Activated CD4-positive, alpha-beta T cell treated with anti-CD3 and anti-CD28 coated beads for 36 hours (primary cell): ENCODE measurements at places on chromosomes 2 and 18. TPM values are rescaled to one million over a fixed set of nuclear protein-coding genes. Genes with fewer than 3 reads are reported as not detected.

GRCh38 chr2:119682578-119682977 is 3.6 kb downstream of the TMEM177 start:
- H3K27me3 ChIP-seq, result no peaks in the 10 kb centered on the region
- H3K4me1 ChIP-seq, result peaks cover 35% of the 10 kb centered on the region
- peaks cover 38% of the 10 kb centered on the region for H3K36me3 ChIP-seq
- no peak overlapping the region for H3K4me3 ChIP-seq
- no peak overlapping the region for H3K27ac ChIP-seq

DNA sequence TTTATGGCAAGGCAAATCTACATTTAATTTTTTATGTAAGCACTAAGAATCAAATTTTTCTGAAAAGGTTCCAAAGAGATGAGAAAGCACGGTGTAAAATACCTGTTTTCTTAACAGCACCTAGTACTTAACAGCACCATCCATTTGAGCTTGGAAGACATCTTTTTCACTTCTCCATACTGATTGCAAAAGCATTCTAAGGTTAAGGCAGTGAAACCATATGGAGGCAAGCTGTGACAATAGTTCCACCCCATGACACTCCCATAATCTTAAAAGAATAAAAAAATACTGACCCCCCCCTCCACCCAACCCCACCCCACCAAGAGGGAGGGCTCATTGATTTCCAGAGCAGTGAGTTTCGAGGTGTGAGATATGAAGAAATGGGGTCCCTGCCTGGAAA is 60.6 kb downstream of the ZCCHC2 start:
- H3K4me3 ChIP-seq, result no peak overlapping the region
- DNase-seq, result no peak
- H3K4me1 ChIP-seq, result peaks cover 39% of the 10 kb centered on the region
- H3K27me3 ChIP-seq, result no peaks in the 10 kb centered on the region

DNA sequence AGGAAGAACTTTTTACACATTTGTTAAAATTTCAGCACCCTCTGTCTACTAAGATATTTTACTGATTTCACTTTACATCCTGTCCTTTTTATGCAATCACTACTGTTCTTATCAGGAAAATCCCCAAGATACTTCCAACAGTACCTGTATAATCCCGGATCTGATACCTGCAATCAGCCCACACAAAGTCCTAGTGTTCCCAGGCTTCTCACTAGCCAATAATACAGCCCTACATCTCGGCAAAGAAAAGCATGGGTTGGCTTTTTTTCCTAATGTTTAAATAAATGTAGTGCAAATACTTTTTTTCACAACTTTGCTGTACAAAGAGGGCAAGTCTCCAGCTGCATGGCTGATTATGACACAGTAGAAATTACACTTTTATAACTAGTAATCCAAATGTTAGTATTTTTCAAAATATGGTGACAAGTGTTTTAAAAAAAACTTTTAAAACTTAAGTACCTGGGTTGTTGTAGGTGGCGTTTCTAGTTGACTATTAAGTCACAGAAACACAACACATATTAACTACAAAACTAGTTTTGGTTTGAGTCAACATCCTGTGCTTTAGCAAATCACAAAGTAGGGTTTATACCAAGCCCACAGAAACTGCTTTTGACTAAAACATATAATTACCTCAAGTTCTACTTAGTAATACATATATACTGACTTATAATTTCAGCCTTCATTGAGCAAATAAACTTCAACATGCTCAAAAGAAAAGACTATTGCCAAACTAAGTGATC is 19.5 kb downstream of the CNOT11 start:
- DNase-seq, result no peak
- no peak overlapping the region for H3K4me3 ChIP-seq

DNA sequence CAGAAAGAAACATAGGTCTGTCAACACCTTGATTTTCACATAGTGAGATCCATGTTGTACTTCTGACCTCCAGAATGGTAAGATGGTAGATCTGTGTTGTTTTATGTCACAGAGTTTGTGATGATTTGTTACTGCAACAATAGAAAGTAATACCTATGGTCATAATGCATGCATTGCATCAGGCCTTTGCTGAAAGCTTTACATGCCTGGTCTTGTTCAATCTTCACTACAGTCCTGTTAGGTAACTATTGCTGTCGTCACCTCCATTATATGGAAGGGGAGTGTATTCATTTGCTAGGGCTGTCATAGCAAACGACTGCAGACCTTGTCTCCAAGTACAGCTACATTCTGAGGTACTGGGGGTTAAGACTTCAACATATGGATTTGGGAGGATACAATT is 243.5 kb downstream of the ANAPC1 start:
- H3K27ac ChIP-seq, result no peak overlapping the region
- H3K36me3 ChIP-seq, result no peaks in the 10 kb centered on the region
- no peak overlapping the region for H3K4me3 ChIP-seq
- peaks cover 5% of the 10 kb centered on the region for H3K4me1 ChIP-seq
- peaks cover 18% of the 10 kb centered on the region for H3K27me3 ChIP-seq

DNA sequence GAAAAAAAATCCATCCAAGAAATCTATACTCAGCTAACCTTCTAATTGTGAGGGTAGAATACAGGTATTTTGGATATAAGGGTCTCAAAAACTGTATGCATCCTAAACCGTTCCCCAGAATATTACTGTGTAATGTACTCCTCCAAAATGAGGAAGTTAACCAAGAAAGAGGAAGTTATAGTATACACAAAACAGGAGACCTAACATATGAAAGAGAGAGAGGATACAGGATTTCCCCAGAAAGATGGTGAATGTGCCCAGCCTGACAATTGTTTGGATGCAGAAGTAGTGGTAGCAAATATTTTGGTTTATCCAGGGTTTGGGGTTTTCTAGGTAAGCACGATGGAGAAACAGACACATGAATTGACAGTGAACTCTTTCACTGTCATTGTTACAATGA is 50.6 kb downstream of the GALNT3 start:
- no peaks in the 10 kb centered on the region for H3K4me1 ChIP-seq
- H3K27me3 ChIP-seq, result no peaks in the 10 kb centered on the region
- no peak overlapping the region for H3K27ac ChIP-seq
- no peaks in the 10 kb centered on the region for H3K36me3 ChIP-seq

- peaks cover 8% of the 10 kb centered on the region for H3K27me3 ChIP-seq
- no peaks in the 10 kb centered on the region for H3K36me3 ChIP-seq
- no peaks in the 10 kb centered on the region for H3K4me1 ChIP-seq
- no peak overlapping the region for H3K4me3 ChIP-seq
- DNase-seq, result no peak
Measured at GRCh38 chr2:142914507-142915313, 37.2 kb downstream of the KYNU start.

DNA sequence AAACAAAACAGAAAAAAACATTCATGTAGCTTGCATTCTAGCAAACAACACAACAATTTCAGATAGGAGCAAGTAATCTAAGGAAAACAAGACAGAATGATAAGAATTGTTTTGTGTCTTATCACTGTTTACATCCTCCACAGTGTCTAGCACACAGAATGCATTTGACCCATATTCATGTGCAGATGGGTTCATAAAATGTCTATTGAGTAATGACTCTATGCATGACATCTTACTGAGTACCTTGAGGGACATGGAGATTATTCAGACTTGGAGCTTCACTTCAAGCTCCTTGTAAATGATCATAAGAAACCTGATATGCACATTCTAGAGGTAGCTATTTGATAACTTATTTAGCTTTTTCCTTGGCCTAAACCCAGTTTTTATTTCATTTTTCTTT is 69.0 kb downstream of the DTNA start:
- no peak for DNase-seq
- no peak overlapping the region for H3K27ac ChIP-seq
- H3K36me3 ChIP-seq, result no peaks in the 10 kb centered on the region
- H3K4me1 ChIP-seq, result peaks cover 4% of the 10 kb centered on the region
- H3K4me3 ChIP-seq, result no peak overlapping the region

GRCh38 chr18:62420513-62421209 is 95.6 kb downstream of the TNFRSF11A start:
- no peaks in the 10 kb centered on the region for H3K27me3 ChIP-seq
- H3K27ac ChIP-seq, result peak overlapping the region; percentile 99
- DNase-seq, result peak; percentile 85
- peaks cover 52% of the 10 kb centered on the region for H3K4me1 ChIP-seq

- no peaks in the 10 kb centered on the region for H3K27me3 ChIP-seq
- H3K27ac ChIP-seq, result no peak overlapping the region
- peaks cover 8% of the 10 kb centered on the region for H3K4me1 ChIP-seq
- H3K4me3 ChIP-seq, result no peak overlapping the region
- peaks cover 3% of the 10 kb centered on the region for H3K36me3 ChIP-seq
Measured at GRCh38 chr2:127609031-127609751, 36.8 kb upstream of the GPR17 start.

DNA sequence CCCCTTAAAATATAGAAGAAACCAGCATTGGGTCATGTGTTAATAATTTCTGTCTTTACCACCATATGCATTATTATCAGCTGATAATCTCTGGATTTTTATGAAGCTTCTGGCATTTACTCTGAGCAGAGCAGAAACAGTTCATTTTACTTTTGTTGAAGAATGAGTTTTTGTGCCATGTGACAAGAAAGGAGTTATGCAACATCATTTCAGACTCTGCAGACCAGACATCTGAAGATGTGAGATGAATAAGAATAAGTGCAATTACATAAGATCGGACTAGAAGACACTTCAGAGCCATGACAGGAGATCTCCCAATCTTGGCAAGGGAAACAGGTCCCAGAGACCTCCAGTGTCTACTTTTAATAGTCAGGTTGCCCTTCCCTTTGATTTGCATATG is 869.4 kb upstream of the VRK2 start:
- H3K36me3 ChIP-seq, result no peaks in the 10 kb centered on the region
- no peak for DNase-seq
- no peak overlapping the region for H3K27ac ChIP-seq
- no peaks in the 10 kb centered on the region for H3K27me3 ChIP-seq
- H3K4me1 ChIP-seq, result no peaks in the 10 kb centered on the region

DNA sequence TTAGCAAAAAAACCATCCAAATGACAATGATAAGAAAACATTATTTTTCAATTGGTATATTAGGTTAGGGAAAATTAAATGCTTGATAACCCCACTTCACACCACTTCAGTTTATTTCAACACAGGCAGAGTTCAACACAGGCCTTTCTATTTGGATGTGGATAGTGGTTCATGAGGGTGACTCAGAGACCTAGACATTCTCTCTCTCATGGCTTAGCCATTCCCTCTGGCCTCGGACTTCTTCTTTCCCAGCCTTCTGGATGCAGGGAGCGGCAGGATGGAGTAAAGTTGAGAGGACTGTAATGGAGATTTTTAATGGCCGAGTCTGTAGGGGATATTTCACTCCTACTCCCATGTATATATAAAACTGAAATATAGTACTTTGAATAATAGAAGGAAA is 109.7 kb downstream of the CTNNA2 start:
- H3K27me3 ChIP-seq, result no peaks in the 10 kb centered on the region
- H3K4me3 ChIP-seq, result no peak overlapping the region
- no peak for DNase-seq
- no peak overlapping the region for H3K27ac ChIP-seq
- H3K4me1 ChIP-seq, result no peaks in the 10 kb centered on the region
- H3K36me3 ChIP-seq, result no peaks in the 10 kb centered on the region

DNA sequence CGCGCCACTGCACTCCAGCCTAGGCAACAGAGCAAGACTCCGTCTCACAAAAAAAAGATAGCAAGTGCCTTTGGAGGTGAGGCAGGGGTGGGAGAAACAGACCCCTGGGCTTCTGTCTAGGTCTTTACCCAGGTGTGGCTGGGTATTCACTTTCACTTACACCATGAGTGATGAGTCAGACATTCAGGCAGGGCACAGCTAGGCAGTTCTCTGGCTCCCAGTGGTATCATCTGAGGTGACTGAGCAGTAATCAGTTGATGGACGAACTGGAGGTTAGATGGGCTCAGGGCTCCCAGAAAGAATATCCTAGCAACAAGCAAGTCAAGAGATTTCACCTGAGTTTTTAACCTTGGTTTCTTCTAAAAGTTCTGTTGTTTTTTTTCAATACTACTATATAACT is 107.0 kb upstream of the RAB6C start:
- no peak overlapping the region for H3K27ac ChIP-seq
- no peak for DNase-seq
- H3K4me3 ChIP-seq, result no peak overlapping the region
- H3K36me3 ChIP-seq, result no peaks in the 10 kb centered on the region
- peaks cover 9% of the 10 kb centered on the region for H3K4me1 ChIP-seq

DNA sequence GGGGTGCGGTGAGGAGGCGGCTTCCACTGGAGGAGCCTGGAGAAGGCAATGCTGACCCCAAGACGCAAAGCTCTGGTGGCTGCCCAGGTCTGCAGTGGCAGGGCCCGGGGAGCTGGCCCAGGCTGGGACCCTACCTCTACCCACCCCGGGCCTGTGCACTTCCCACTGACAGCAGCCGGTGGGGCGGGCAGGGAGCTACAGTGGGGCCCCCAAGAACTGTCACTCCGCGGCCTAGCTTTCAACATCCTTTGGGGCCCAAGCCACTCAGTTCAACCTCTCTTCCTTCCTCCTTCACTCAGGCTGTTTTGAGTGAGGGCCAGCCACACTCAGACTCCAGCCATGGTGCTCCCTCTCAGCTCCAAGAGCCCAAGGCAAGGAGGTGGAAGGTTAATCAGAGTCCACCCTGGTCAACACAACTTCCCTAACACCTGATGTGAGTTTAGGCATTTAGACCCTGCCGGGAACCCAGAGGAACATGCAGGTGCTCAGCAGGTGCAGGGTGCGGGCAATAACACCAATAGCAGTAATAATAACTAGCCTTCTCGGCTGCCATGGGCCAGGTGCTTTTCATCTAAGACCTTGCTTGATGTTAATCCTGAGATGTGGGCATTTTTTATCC is 93.6 kb downstream of the ZFP36L2 start:
- peaks cover 9% of the 10 kb centered on the region for H3K36me3 ChIP-seq
- peak overlapping the region; percentile 95 for H3K27ac ChIP-seq
- DNase-seq, result peak; percentile 55
- no peaks in the 10 kb centered on the region for H3K27me3 ChIP-seq
- H3K4me3 ChIP-seq, result no peak overlapping the region

- no peaks in the 10 kb centered on the region for H3K36me3 ChIP-seq
- no peaks in the 10 kb centered on the region for H3K4me1 ChIP-seq
- H3K27ac ChIP-seq, result no peak overlapping the region
- no peak overlapping the region for H3K4me3 ChIP-seq
- peak; percentile 47 for DNase-seq
- H3K27me3 ChIP-seq, result no peaks in the 10 kb centered on the region
Measured at GRCh38 chr2:8986327-8986976, 17.0 kb downstream of the MBOAT2 start.

GRCh38 chr2:123207245-123207644 is 817.8 kb upstream of the CNTNAP5 start:
- H3K4me1 ChIP-seq, result no peaks in the 10 kb centered on the region
- no peaks in the 10 kb centered on the region for H3K27me3 ChIP-seq
- no peak overlapping the region for H3K4me3 ChIP-seq
- no peak for DNase-seq
- no peaks in the 10 kb centered on the region for H3K36me3 ChIP-seq
- H3K27ac ChIP-seq, result no peak overlapping the region

The FSHR gene
- total RNA-seq, result not detected

The PLCL1 gene
- 1.6 TPM for total RNA-seq

The SATB2 gene
- 0.21 TPM for total RNA-seq

The MOCOS gene
- total RNA-seq, result 0.11 TPM

The DPYSL5 gene
- total RNA-seq, result 0.09 TPM
